ENCODE measurements at places on chromosomes 16 and 17. TPM values are rescaled to one million over a fixed set of nuclear protein-coding genes. Genes with fewer than 3 reads are reported as not detected.

- no peak for DNase-seq
Measured at GRCh38 chr17:77836557-77837041, 121.9 kb upstream of the TNRC6C start.

DNA sequence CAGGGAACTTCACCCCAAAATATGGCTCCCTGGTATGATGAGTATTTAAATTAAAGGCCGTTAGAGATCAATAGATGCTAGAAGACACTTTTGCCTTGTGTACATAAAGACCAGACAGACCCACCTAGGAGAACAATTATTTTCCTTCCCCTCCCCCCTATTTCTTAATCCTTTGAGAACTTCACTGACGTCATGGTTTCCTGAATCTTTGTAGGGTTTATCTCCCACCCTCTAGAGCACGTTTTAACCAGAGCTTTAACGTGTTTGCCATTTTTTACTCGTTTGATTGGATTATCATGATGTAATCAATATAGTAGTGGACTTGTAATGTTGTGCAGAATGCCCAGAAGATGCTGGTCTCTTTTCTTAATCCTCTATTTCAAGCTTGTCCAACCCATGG is 22.9 kb upstream of the XYLT2 start:
- no peak for DNase-seq

- DNase-seq: no peak
Measured at GRCh38 chr16:87463722-87464690, 28.8 kb downstream of the ZCCHC14 start.

The CDH13 gene
- polyA plus RNA-seq: not detected

The HCRT gene
- polyA plus RNA-seq: not detected

GRCh38 chr17:65143889-65144604 is 6.9 kb downstream of the RGS9 start:
- no peak for DNase-seq

The RAB26 gene
- 3.7 TPM for polyA plus RNA-seq

DNA sequence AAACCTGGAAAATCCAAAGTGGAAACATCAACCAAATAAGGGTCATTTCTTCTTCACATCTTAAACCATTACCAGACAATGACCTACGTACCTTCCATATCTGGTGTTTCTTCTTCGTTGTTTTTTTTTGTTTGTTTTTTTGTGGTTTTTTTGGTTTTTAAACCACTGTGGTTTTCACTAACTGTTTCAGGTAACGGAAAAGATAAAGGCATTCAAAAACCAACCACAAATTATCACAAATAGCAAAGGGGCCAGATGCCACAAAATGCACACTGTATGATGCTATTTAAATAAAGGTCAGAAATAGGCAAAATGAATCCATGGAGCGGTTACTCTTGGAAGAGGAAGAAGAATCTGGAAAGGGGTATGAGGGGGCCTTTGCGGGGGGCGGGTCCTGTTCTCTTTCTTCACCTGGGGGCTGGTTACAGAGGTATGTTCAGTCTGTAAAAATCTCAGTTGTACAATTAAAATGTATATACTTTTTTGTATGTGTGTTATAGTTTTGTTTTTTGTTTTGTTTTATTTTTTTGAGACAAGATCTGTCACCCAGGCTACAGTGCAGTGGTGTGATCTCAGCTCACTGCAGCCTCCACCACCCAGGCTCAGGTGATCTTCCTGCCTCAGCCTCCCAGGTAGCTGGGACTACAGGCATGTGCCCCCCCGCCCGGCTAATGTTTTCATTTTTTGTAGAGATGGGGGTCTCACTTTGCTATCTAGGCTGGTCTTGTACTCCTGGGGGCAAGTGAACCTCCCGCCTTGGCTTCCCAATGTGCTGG is 29.6 kb downstream of the LITAF start:
- no peak for DNase-seq

DNA sequence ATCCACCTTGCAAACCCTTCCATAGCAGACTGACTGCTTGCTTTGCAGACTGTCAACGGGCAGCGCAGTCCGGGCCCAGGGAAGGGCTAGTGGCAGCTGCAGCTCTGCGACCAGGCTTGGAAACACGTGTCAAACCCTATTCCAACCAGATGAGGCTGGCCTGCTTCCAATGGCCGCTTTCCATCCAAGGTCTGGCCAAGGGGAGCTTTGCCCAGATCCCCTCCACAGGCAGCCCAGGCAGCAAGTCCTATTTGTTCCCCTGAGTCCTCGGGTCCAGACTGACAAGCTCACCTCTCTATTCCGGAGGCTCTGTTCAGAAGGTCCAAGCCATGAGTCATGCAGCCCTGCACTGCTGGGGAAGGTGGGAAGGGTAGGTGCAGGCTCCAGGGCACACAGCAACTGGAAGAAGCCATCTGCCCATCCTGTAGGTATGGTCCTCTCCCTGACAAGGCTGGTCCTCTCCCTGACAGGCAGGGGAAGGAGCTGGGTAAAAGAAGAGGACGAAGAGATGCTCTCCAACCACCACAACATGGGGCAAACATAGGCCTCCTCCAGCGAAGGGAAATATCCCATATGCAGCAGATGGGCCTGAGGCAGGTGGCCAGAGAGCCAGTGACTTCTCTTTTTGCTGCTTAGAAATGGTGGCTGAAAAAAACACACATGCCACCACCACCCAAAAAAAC is 22.6 kb upstream of the AXIN2 start:
- DNase-seq: no peak

DNA sequence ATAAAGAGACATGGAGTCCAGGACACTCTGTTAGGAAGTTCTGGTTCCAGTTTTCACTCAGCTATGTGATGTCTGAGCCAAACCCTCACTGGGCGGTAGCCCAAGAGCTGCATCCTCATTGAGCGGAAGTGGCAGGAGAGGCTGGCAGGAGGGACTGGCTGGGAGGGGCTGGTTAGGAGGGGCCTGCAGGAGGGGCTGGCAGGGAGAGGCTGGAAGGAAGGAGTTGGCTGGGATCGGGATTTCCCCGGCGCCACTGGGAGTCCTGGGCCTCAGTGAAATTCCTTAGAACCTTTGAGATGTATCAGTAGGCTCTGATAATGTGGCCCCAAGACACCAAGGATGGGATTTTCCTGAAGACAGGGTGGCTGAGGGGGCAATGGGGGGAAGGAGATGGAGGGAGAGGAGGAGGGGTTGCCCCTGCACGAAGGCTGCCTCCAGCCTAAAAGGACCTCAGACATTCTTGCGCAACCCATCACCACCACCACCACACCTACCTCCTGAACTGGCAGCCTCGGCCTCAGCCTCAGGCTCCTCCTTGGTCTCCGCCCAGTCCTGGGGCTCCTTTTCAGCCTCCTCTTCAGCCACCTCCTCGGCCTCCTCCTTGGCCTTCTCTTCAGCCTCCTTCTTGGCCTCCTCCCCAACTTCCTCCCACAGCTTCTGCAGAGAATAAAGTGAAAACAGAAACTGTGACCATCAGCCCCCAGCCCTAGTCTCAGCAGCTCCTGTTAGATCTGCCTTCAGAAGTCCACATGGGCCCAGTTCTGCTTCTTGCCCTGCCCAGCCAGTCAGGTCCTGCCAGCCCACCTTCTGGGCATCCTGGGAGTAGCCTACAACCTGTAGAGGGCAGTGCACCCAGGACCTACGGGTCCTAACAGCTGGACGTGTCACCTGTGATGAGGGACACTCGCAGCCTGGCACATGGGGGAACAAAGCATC is 31.7 kb downstream of the CNGB1 start:
- no peak for DNase-seq

- no peak for DNase-seq
Measured at GRCh38 chr17:21214777-21215541, 998 bp upstream of the TMEM11 start.

The KRTAP2-1 gene
- polyA plus RNA-seq: not detected

GRCh38 chr17:20922128-20922670 is 120.6 kb downstream of the USP22 start:
- no peak for DNase-seq

DNA sequence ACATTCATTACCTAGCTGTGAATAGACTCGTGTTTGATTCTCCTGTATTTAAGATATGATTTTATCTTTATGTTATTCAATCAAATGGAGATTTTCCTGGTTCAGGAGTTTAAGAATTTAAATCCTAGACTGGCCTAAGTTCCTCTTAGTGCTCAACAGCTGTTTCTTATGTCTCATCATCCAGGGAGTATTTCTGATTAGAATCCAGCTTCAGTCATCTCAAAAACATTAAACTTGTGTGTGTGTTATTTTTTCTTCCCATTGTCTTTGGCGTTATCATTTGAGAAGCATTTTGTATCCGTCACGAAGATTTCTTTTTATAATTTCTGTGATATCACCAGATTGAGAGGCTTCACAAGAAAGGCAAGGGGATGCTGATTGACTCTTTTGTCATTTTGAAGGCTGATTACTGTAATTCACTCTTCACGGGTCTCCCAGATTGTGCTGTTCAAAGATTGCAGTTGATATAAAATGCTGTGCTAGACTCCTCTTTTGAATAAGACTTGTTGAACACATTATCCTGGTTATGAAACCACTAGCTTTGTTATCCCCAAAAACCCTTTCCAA is 204.8 kb downstream of the CDH8 start:
- DNase-seq: no peak

The SLC2A4 gene
- polyA plus RNA-seq: not detected

DNA sequence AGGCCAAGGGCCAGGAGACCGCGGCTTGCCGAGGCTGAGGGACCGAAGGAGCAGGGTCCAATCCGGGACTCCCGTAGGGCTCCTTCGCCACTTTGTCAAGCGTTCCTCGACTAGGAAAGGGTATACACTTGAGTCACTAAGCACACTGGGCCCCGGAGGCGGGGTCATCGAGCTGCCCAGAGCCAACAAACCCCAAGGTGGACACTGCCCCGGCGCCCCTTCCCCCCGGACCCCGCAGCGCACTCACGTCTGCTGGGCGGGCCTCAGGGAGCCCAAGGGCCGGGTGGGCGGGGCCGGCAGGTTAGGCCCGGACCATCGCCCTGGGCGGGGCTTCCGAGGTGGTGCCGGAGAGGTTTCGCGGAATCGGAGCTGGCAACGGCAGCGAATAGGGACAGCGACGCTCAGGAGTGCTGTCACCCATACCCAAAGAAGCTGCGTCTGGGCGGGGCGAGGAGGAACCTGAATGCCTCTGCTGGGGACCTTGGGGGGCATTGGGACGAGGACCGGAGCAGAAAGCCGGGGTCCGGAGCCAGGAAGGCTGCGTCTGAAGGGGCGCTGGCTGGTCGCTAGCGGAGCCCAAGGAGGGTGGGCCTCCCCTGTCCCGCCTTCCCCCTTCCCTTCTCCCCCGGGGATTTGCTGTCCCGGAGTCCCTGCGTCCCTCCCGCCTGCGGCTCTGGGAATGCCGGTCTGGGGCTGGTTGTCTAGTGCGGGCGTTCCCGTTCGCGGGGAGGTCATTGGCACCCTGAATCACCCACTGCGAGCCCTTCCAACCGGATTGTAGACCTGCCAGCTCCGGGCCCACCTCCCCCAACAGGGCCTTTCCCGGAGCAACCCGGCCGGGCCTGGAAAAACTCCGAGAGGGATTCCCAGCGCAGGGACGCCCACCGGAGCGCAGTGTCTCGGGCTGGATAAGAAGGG is 118.2 kb upstream of the SMURF2 start:
- DNase-seq: no peak

- DNase-seq: no peak
Measured at GRCh38 chr16:85359147-85359822, 247.0 kb upstream of the CIBAR2 start.
